ENCODE measurements at places on chromosomes 7 and 10.

- ATAC-seq = no peak
Measured at GRCh38 chr7:80856769-80857168, 62.1 kb downstream of the SEMA3C start.

GRCh38 chr10:72472306-72472705 lies 117.6 kb upstream of the DNAJB12 start:
- ATAC-seq = no peak

DNA sequence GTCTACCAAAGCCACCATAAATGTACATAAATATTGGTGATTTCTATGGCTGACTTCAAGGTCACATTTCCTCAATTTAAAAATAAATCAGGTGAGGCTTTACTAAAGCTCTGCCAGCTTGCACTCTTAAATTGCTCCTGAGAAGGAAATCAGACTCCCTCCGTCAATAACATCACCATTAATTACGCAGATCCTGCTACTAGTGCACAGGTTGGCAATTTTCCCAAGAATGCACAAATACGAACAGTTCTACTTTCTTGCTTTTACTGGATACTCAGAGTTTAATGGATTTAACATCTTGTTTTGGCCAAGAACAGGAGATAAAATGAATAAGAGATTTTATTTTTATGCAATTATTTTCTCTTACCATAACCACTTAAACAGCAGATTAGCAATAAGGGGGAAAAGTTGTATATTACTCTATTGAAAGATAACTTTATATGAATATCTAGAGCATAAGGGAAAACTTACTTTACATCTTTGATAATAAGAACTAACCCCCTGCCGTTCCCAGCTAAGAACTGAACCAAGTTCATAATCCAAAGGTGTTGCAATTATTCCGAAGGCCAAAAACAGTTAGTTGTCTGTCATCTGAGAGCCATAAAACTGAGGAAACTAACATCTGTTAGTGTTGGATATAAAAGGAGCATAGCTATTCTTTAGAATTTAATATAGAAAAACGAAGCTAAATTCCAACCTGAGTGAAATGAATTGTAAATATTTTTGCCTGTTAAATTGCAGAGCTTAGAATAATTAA lies 140.5 kb downstream of the TWIST1 start:
- no peak for ATAC-seq

GRCh38 chr7:152523916-152524315 lies 88.1 kb upstream of the KMT2C start:
- ATAC-seq = no peak
